DND-41 (cell line): ENCODE measurements at places on chromosomes 11 and 22.

- no peak for DNase-seq
Measured at GRCh38 chr11:86174101-86175046, 70.2 kb upstream of the EED start.

GRCh38 chr11:30983143-30983542 lies 386.4 kb downstream of the DCDC1 start:
- no peak for DNase-seq

DNA sequence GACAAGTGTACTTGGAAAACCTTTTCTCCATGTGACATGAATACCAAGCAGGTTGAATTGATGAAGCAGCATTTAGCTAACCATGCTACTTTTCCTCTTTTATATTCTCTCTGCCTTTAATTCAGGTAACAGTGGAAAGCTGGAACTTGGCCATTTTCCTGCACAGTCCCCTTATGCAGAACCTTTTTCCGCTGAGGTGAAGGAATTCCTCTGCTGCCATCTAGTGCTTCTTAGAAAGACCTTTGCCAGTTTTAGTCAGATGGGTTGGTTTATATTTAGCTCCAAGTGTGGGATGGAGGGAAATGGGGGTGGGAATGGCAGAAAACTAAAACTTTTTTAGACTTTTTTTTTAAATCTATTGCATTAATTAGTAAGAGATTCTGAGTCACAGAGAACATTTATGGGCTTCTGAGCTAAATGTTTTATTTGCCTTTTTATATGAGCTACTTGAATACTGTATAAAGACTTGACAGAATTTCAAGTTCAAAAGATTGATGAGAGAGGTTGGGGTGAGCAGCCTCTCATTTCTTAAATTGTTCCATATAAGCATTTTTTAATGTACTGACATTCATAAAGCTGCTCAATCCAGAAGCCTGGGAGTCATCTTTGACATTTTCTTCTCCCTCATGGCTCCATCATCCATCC lies 153.9 kb upstream of the ZC3H12C start:
- DNase-seq: no peak

DNA sequence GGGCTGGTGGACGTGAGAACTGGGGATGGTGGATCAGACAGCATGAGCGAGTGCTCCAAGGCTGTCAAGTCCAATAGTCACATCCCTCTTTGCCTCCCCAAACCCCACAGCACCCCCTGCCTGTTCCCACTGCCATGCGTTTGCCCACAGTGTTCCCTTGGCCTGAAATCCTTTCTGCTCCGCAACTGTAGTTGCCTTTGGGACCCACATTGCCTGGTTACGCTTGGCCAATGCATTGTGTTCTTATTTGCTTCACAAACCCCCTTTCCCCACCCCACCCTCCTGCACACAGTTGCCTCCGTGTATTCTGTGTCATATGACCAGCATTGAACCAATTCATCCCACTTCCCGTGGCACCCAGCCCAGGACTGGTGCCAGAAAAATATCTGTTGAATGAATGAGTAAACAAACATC lies 2.1 kb upstream of the KIAA0930 start:
- DNase-seq: no peak

DNA sequence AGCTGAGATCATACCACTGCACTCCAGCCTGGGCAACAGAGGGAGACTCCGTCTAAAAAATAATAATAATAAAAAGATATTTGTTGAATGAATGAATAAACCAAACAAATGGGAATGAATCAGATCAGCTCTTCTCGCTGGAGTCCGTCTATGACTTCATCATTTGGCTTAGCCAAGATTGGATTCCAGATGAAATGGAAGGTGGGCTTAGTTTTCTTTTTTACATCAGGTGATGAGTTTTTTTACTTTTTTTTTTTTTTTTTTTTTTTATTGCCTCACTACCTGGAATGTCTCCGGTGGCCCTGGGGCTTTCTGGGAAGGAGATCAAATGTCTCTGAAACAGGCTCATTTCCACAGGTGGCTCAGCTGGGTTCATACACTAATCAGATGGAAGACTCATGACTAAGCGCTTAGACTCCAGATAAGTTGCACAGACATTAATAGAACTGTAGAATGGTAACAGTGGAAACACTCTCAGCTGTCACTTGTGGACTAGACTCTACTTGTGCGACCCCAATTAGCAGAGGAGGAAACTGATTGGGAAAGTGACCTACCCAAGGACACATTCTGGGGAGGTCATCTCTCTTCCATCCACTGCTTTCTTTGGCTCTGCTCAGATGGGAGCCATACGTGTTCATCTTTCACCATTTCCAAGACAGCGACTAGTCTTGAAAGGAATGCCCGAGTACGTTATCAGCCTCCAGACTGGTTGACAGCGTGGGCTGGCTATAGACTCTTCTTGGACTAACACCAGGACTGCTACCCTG lies 20.5 kb upstream of the RBFOX2 start:
- no peak for DNase-seq

DNA sequence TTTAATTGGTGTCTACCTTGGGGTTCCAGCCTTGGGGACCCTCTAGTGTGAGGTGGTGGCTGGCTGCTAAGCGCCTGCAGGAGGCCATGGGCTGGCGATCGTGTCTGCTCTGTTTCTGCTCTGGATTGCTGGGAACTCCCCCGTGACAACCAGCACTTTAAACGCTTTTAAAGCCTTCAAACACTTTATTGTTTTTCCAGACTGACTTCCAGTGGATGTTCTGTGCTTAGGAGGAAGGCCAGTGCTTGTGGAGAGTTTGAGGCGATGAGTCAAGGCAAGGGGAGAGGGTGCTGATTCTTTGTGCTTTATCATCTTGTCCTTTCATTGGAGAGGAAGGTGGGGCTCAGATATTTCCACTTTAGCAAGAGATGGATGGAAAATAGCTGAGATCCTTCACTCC lies 81.6 kb downstream of the FLI1 start:
- DNase-seq: no peak

- no peak for DNase-seq
Measured at GRCh38 chr22:35070451-35071093, 4.6 kb downstream of the ISX start.

GRCh38 chr22:41906822-41907221 lies 8.1 kb downstream of the SHISA8 start:
- no peak for DNase-seq

DNA sequence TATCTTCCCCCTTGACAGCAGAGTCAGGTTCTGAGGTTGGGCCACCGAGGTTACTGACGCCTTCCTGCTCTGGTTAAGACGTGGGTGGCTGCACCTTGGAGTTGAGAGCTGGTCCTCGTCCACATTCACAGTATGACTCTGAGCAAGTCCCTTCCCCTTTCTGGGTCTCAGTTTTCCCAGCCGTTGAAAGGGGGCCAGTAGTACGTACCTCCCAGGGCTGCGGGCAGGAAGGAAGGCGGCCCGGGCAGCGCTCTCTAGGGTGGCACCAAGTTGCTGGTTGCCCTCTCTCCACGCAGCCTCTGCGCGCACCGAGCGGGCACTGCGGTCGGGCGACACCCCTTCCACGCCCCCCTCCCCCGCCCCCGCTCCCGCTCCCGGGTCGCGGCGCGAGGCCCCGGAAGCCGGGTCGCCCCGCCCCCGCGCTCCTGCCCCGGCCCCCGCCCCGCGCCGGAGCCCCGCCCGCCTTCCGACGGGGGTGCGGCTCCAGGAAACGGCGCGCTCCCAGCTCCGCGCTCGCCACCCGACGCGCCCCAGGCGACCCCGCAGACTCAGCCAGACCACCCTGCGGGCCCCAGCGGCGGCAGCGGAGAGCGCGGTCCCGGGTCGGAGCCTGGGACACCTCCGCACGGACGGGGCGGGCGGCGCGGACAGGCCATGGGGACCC lies at the start of gene EHBP1L1:
EHBP1L1 (plus strand) TSS at position 486 of the 664 bp plus-strand sequence. CDS start 250 bp downstream, outside the sequence.
- peak; percentile 84 for DNase-seq

GRCh38 chr11:110777775-110778174 lies 65.5 kb upstream of the ARHGAP20 start:
- no peak for DNase-seq

DNA sequence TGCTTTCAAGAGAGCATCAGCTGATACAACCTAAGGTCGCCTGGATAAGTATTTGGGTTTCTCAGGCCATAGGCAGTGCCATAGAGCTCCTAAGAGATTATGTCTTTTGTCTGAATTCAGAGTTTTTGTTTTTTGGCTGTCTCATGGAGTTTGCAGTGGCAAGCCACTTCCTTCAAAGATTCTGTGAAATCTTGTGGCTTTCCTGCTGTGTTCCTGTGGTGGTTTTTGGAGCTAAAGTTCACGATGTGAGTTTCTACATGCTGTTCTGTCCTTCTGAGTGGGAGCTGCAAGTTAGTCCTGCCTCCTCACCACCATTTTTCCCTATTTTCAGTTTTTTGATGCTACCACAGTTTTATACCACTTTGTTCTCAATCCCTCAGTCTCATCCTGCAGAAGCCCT lies 111.4 kb downstream of the COMMD9 start:
- DNase-seq: no peak

DNA sequence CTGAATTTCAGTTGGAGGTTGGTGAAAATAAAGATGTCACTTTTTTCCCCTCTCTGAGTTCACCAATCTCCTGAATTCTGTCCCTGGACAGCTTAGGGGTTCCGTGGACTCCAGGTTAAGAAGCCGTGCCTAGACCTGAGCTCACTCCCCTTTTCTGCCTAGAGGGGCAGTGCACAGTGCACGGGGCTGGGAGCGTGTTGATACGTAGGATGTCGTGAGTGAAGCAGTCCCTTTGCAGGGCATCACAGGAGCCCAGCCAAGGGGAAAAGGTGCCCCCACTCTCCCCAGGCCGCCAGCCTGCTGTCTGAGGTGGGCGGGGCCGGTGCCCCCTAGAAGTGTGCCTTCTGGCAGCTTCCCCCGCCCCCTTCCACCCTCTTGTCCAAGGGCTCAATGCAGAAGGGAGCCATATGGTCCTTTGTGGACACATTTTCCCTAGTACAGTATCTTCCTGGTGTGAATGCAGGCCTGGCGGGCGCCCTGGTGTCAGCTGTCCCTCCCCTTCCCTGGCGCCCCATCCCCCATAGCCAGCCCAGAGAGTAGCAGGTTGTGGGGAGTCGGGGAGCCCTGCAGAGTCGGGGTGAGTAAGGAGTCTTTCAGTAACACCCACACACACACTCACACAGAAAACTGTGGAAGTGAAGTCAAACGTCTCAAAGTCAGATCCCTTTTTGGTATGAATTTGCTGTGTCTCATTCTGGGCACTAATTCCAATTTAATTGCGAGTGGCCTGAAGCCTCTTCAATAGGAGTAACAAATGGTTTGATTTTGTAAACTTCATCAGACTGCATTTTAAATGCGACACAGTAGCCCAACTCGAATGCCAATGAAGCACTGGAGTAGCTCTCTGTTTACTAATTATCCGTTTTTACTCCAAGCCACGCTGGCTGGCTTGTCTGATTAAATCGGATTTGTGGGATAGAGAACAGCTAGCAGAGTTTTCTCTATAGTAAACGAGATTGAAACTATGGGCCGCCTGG lies 67.5 kb upstream of the NNMT start:
- DNase-seq: no peak

- no peak for DNase-seq
Measured at GRCh38 chr11:94770563-94771120, 2.5 kb downstream of the AMOTL1 start.

GRCh38 chr11:74434528-74434927 lies 32.8 kb downstream of the KCNE3 start:
- no peak for DNase-seq

DNA sequence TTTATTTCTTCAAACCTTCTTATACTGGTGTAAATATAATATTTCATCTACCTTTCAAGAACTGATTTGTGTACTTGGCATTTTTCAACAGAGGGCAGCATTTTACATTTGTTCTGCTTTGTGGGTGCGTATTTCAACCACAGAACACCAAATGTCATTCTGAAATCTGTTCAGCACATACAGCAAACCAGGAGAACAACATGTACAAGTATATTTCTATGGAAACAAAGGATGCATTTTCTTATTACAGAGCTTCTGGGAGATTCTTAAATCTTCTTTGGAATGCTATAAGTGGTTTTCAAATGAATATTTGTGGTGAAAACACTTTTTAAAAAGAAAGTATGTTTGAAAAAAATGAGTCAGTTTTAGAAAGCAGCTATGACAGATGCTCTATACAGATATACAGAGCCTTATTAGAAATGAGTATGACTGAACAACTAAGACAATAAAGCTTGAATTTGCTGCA lies 946.0 kb downstream of the FAM181B start:
- no peak for DNase-seq

DNA sequence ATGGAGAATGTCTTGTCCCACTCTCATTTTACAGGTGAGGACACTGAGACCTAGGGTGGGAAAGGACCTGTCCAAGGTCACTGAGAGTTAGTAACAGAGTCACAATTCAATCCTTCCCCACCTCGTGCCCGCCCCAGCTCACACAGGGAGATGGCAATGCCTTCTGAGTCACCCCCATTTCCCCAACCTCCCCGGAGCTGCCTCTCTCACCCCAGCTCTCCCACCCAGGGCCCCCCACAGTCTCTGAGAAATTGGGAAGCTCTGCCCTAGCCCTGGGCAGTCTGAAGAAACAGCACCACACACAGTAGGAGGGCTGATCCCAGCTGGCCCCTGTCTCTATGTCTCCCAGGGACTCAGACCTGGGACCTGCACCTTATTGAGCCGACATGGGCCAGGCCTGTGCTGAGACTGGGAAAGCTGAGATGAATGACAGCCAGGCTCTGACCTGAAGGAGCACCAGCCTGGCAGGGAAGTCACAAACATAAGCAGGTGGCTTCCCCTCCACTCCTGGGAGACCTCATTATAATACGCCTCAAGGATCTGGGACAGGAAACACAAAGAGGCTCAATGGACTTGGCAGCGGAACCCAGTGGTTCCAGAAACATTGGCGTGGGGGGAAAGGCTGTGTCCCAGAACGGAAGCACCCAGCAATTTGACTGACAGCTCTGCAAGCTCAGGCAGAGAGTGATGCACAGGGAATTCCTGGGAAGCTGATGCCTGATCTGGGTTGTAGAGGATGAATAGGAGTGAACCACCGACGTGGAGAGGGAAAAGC lies 51.0 kb downstream of the CD6 start:
- no peak for DNase-seq

DNA sequence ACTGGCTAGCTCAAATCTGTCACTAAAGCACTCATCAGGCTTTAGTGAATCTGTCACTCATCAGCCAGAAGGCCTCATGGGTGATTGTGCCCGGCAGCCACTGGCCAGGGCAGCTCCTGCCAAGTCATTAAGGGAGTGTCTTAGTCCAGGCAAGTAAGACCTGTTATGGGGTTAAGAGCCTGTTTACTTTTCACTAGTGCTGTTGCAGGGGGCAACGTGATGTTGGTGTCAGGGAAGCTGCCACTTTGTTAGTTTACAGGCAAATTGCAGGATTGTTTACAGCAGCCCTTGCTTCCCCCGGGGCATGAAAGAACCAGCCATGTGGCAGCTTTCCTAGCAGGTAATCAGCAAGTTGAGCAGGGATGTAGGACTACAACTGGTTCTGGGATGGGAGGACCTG lies 155.6 kb upstream of the NCAM1 start:
- DNase-seq: no peak

- DNase-seq: no peak
Measured at GRCh38 chr22:46747646-46748045, 9.6 kb upstream of the CERK start.

- DNase-seq: no peak
Measured at GRCh38 chr11:129729216-129729615, 86.4 kb upstream of the TMEM45B start.
